ENCODE measurements at places on chromosomes 3 and 15. TPM values are rescaled to one million over a fixed set of nuclear protein-coding genes. Genes with fewer than 3 reads are reported as not detected.

The GOLGA8T gene
- total RNA-seq, result not detected

The CKMT1B gene
- total RNA-seq, result 213 TPM

The NOX5 gene
- total RNA-seq, result not detected

The RETNLB gene
- total RNA-seq, result 51.3 TPM

The SQOR gene
- 409 TPM for total RNA-seq

The ANKRD63 gene
- total RNA-seq, result 0.25 TPM

The KY gene
- 0.14 TPM for total RNA-seq

The ATP11B gene
- total RNA-seq, result 107 TPM

The TARS3 gene
- 9.2 TPM for total RNA-seq

The SLC27A2 gene
- 14.8 TPM for total RNA-seq

The STRC gene
- 1.4 TPM for total RNA-seq

The MCTP2 gene
- 83.7 TPM for total RNA-seq

- no peak for DNase-seq
Observed at GRCh38 chr15:67103432-67103831, 38.0 kb downstream of the SMAD3 start.

DNA sequence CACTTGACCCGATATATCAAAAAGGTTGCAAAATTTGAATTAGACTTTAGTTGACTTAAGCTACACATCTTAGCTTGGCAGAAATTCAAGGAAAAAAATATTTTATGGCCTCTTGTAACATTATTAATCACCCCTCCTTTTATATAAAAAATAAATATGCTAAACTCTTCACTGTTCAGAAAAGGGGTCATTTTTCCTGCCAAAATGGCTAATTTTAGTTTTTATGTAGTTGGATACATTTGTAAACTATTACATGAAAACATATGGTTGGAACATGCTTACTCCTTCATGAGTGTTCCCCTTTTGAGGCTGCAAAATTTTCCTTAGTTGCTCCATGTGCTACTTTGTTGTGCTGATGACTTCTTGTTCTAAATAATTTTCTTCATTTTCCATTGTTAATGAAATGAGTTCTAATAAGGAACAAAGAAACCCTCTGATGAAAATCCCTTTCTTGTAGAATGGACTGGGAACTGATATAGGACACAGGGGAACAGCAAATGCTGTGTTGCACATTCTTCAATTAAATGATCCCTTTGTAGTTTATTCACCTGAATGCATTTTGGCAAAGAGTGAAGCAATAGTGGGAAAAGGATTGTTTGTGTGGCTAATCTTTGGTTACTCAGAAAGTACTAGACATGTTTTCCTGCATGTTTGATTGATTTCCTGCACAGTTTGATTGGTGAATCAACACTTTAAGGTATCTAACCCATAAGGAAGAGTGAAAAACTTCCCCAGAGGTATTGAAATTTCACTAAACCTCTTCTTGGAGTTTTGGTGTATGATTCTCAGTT, 349.3 kb downstream of the TIGIT start:
- no peak for DNase-seq

DNA sequence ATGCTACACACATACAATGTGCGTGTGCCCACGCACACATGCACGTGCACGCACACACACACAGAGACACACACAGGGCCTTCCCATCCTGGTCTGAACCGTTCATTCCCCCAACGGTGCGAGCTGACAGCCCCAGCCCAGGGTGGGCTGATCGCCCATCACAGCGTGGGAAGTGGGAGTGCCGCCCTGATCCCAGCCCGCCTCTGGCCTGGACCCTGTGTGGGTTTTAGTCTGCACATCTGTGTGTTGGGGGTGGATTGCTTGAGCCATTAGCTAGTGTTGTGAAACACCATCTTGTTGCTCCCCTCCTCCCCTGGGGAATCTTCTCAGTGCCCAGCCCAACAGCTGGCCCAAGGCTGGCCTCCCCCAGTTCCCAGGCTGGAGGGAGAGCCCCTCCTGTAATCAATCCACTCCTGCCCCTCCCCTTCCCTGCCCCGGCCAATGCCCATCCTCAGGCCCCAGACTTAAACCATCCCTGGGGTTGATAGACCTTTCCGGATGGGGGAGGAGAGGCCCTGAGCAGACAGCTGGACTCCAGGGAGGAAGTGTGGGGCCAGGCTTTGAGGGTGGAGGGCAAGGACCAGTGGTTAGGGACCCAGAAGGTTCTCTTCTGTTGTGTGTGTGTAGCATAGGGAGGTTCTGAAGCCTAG, 8.3 kb downstream of the SEMA3G start:
- DNase-seq, result no peak

GRCh38 chr3:101992863-101993262, 143.5 kb downstream of the NFKBIZ start:
- no peak for DNase-seq

- no peak for DNase-seq
Observed at GRCh38 chr3:189236352-189236751, 64.6 kb downstream of the TPRG1 start.

DNA sequence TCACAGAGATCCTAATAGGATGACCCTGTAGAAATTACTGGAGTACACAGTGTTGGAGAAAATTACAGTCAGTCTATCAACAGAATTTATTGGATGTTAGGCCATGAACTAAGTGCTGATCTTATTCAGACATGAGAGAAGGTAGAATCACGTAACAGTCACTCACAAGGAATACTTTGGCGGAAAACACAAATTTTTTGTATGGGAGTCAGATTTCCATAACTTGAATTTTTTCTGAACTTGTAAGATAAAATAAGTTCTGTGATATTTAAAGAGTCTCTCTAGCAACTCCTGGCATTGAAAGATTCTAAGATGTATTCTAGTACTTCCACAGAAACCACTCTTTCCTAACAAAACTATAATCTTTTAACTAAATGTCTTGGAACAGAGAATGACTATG, 178.8 kb upstream of the MME start:
- no peak for DNase-seq

GRCh38 chr3:126678693-126679317, 23.9 kb upstream of the TXNRD3 start:
- peak; percentile 32 for DNase-seq

DNA sequence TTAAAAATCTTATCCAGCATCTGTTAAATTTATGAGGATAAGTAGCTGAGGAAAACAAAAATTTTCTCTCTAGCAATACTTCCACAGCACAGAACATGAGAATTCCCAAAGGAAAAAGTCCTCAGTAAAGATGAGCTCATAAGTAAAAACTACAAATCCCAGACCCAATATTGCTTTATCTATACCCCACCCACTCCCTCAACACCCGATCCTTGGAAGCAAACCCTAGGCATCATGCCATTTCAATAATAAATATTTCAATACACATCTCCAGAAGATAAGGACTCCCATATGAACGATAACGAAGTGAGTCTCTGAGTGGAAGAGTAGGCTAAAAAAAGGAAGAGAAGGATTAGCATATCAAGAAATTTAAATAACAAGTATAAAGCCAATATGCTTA, 8.3 kb upstream of the PRR20G start:
- no peak for DNase-seq

- DNase-seq, result no peak
Observed at GRCh38 chr3:195896361-195897080, 11.8 kb downstream of the TNK2 start.

DNA sequence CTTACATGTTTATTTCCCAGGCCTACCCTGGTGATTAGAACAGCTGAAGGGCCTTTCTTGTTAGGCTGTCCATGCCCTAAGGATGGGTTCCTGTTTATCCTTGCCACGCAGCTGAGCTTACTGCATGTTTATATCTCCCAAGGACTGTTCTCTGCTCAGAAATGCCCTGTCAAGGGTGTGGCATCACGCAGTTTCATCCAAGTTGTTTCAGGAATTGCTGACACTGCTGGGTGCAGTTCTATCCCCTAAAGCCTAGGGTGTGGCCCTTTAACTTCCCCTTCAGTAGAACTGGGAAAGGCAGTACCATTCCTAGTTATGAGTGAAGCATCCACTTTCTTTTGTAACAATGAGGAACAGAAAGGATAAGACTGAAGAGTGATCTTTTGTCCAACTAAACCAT, 5.0 kb downstream of the ELL3 start:
- no peak for DNase-seq

- no peak for DNase-seq
Observed at GRCh38 chr3:177257006-177257405, 59.7 kb upstream of the TBL1XR1 start.

GRCh38 chr3:54557538-54558428, 370.1 kb downstream of the LRTM1 start:
- no peak for DNase-seq

GRCh38 chr3:159765030-159765859, 223.4 kb upstream of the IL12A start:
- DNase-seq, result peak; percentile 52

DNA sequence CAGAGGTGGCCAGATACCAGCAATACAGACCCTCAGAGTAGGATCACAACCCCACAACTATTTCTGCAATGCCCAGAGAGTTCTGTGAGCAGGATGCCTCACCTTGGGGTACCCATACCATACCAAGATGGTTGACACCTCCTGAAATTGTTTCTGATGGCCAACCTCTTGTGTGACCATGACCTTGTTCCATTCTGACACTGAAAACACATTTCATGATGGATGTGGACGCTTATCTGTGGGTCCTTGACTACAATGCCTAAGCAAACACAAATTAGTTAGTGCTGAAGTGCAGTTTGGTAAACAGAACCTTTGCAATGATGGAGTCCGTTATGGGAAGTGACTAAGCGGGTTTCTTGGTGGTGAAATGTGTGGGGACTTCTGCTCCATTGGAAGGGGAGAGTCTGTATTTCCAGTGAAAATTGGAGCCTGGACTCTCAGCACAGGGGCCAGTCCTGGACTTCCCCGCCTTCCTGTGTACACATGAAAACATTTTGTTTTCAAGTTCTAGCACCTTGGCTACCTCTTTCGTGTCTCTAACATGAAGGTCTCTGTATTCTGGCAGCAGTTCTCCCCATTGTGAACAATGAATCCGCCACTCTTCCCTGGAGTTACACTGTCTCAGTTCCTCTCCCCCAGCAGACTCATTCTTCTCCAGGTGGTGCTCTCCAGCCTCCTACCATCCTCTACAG, 106.2 kb downstream of the XXYLT1 start:
- no peak for DNase-seq

GRCh38 chr3:13150624-13151023, 77.4 kb upstream of the IQSEC1 start:
- DNase-seq, result no peak

GRCh38 chr3:65787827-65788226, 250.9 kb downstream of the MAGI1 start:
- DNase-seq, result no peak

DNA sequence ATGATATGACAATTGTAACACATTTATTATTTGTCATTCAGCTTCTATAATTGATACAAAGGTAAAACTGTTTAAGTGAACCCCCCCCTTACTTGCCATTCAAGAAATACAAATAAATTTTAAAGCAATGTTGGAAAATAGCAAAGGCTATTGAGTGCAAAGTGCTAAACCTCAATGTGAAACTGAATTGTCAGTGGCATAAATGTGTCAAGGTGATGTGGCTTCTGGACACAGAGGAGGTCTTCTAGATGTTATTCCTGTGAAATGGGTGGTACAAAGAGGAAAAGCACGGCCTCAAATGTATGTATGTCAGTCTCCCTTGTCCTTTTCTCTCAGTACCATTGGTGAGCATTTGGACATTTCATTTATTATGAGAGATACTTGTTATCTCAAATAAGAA, 149.4 kb downstream of the MCTP2 start:
- DNase-seq, result no peak

GRCh38 chr3:19427422-19428149, 279.3 kb downstream of the KCNH8 start:
- no peak for DNase-seq

DNA sequence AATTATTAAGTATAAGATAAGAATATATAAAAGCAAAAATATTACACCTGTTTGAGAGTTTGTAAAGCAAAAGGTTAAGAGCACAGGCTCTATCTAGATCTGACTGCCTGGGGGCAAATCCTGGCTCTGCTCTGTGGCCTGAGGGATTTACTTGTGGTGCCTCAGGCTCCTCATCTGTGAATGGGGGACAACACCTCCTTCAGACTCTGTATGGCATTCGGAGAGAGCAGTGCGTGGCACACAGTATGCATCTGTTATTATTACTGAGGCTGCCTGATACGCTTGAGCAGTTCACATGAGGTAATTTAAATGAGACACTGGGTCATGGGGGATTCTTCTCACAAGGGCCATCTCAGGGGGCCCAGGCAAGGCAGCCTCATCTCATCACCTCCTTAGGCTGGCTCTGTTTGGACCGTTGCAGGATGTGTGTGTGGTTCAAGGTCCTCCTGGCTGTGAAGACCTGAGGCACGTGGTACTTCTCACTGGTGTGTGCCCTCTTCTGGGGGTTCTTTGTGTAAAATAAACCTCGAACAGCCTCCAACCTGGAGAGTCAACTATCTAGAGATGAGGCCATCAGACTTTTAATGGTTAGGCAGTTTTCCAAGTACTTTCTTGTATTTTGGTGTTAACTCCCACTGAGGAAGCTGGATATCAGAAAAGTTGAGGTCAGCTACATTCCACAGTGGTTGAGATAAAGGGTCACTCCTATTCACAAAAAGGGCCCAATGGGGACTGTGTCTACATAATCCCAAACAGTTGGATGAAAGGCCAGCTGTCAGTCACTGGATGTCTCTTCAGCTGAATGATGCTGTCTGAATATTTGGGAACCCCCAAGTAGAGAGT, 9.0 kb downstream of the GNB5 start:
- no peak for DNase-seq

DNA sequence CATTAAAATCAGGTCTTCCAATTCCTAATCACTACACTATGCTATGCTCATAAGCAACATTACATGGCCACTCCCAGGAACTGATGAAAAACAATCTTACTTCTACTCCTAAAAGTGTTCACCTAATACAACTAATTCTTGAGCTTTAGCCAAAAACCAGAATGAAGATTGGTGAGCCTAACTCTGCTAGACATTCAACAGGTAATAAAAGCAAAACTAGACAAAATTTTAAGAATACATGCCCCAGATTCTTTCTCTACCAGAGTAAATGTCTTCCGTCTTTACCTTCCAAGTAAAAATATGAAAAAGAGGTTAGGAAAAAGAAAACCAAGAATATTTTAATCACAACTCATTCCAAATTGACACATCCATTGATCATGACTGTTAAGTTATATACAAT, 31.3 kb downstream of the ATP13A3 start:
- DNase-seq, result no peak

- DNase-seq, result no peak
Observed at GRCh38 chr15:32738666-32739065, 20.9 kb downstream of the GREM1 start.

DNA sequence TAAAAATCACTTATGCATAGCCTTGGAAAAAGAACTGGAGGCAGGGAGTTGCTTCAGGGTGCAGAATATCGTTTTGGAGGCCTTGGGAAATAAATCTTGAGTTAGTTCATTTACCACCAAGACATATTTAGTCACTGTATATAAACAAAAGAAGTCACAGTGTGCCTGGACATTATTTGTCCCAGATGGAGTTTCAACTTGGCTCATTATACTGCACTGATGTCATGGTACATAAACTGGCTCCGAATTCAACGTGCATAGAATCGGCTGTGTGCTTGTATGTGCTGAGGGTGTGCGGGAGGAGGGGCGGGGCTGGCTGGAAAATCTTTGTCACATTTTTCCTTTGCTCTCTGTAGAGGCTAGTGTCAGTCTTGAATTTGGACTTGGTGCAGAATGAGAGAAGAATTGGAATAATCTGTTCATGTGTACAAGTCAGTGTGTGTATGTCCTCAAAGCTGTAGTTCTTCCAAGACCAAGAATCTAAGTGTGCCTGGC, 86.6 kb downstream of the FNDC3B start:
- peak; percentile 59 for DNase-seq
